Renal cortical epithelial cell (primary cell): ENCODE measurements at places on chromosomes 11 and 22.
A peak's percentile ranks its signal among the peaks of the same experiment; 100 is the strongest.

DNA sequence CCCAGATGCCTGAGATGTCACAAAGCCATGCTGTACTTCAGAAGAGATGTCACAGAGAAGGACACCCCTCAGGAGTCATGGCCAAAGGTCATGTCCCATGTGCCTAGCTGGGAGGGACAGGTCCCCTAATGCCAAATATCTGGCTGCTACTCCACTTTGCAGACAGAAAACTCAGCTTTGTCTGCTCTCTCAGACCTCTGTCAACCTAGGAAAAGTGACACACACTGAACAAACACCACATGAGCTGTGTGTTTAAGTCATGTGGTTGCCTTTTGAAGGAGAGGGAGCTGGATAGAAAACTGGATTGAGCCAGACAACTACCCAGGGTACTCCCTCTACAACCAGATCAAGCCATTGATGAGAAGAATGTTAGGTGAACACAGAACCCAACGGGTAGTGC, 3.5 kb downstream of the TRIM66 start:
- DNase-seq, result no peak

- DNase-seq, result no peak
Observed at GRCh38 chr11:124754309-124754708, 2.3 kb upstream of the VSIG2 start.

GRCh38 chr11:71153005-71153390, 99.4 kb downstream of the SHANK2 start:
- DNase-seq, result peak; percentile 86

GRCh38 chr11:40867991-40868632, 591.3 kb downstream of the LRRC4C start:
- DNase-seq, result peak; percentile 73

DNA sequence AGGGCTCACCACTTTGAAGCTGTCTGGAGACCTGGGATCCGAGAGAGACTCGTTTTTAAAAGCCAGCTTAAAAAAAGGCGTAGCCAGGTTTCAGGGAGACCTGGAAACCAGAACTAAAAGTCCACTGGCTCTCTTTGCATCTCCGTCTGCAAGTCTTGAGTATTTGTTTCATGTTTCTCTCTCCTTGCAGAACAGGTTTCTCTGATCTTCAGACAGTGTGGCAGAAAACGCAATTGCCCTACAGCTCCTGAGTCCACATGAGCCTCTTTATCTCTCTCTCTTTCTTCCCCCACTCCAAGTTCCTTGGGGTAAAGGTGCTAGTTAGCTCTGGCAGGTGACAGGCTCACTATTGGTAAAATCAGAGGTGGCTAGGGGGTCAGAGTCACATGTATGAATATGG, 67.0 kb upstream of the AMPD3 start:
- no peak for DNase-seq

- DNase-seq, result no peak
Observed at GRCh38 chr11:103494491-103494890, 385.3 kb downstream of the DYNC2H1 start.

GRCh38 chr22:36593215-36593614, 64.2 kb upstream of the EIF3D start:
- DNase-seq, result no peak

DNA sequence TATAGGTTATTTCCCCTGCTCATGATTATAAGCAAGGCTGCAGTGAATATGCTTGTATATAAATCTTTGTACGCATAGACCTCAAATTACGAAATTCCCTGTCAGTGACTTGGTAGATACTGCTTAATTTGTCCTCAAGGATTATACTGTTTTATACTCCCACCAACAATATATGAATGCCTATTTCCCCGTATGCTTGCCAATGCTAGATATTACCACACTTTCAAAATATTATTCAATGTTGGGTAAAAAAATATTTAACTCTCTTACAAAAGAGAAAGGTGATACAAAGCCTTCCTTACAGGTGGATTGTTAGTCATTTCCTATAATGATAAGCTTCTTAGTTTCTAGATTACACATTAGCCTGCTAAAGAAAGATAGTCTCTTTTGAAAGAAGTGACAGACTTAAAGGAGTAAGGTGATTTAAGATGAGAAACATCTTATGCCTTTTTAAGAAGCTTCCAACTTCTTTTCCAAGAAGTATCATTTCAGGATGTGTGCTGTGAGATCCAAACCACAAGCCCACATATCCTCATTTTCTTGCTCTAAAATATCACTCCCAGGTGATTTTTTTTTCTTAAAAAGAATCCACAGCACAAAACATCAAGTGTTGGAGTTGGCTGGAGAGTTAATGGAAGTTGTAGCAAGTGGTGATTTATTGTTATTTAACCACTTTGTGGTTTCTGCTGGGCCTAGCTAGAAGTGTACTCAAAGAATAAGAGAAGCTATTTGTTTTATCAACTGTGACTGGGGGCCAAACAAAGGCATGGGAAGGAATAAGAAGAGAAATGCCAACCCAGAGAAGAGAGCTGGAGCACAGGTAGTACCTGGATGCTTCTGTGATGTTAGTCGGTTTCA, 59.2 kb downstream of the BARX2 start:
- peak; percentile 92 for DNase-seq

DNA sequence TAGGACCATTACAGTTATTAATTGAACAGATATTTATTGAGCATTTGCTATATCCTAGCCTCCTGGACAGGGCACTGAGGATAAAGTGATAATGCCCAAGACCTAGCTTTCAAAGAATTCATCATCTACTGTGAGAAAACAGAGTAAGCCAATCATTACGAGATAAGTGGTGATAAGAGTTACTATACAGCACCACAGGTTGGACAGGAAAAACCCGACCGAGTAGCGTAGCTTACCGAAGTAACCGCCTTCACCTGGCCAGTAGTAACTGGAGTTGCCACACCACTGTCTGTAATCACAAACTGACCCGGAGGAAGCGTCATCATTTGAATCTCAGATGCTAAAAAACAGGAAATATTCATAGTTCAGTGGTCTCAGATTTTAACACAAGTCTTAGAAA, 10.0 kb upstream of the NFRKB start:
- DNase-seq, result no peak

- DNase-seq, result no peak
Observed at GRCh38 chr11:27688076-27688475, 12.2 kb downstream of the BDNF start.

- DNase-seq, result no peak
Observed at GRCh38 chr11:133579165-133580031, 47.1 kb upstream of the OPCML start.

- no peak for DNase-seq
Observed at GRCh38 chr22:39292031-39292462, 27.4 kb downstream of the RPL3 start.

DNA sequence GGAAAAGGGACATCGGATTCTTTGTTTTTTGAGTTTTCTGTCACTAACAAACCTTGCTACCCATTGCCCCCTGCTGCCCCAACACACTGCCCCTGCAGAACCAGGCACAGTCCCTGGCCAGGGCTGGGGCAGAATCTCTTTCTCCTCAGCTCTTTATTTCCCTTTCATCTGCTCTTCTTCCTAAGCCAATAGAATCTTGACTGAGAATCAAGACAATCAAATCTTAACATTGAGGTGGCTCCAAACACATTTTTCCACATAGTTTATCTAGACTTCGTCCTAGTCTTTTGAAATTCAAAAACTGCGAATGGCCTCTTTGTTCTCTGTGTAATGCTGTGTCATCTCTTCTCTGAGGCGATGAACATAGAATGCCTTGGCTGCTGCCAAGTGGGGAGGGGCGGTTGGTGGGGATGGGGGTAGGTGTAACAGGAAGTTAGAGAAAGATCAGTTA, 16.1 kb upstream of the NTM start:
- DNase-seq, result no peak

DNA sequence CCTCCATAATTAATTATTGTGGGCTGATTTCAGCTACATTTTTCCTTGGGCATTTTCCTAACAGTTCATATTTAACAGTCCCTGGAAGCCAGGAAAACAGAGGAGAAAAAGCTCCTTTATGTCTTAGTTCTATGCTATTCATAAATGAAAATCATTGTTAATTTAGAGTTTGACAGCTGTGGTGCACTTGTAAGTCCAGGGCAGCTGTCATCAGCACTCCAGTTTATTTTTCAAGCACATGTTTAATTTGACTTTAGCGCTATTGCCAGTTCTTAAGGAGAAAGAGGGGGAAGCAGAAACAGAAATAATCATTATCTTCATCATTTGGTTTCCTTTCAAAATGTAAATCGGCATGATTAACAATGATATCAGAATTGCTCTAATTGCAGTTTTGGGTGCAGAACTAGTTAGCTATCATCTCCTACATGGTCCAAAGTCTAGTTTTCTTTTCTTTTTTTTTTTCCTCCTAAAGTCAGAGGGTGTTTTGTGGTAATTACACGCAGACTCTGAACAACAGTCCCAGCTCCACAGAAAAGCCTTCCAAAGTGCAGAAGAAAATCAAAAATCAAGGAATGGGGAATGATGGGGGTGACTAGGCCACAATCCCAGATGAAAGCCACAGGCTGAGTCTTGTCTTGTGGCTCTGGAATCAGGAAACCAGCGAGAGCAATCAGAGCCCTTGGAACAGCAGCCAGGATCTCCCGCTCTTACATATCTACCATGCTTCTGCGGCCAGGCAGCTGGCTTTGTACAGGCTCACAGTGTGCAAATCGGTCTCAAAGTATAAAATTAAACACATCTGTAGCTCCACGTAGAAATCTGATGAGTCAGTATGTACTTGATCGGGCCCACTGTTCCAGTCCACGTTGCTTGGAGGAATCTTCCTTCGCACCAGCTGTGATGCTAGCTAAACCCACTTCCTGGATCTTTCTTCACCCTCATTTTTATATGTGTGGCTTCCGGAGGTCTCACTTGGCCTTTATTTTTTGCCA, 91.9 kb downstream of the SPON1 start:
- no peak for DNase-seq

DNA sequence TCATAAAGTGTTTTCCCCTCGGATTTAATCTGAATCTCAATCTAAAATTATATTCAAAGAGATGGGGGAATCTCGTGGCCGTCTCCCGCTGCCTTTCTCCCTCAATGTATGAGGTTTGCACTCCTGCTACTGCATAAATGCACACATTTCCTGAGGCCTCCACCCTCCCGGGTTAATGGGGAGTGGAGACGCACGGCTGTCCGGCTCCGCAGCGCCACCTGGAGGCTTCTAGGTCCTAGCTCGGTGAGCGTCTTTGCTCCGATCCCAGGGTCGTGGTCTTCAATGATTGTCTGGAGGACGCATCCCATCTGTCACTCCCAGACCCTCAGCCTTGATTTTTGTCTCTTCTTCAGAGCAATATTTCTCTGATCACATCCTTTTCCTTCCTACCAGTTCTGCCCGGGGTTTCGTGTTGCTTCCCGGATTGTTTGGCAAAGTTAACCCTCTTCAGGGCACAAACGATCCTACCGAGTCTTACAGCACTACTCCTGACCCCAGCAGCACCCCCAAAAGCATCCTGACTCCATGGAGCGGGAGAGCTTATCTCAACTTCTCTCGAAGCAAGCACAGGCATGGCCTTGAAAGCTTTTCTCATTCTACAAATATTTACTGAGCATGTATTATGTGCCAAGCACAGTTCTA, at the start of gene LMO1:
Gene LMO1 (minus strand): TSS at position 110 of the 642 bp plus-strand sequence. CDS start 516 bp downstream, outside the sequence.
- DNase-seq, result peak; percentile 45

- DNase-seq, result no peak
Observed at GRCh38 chr22:43749473-43749872, 62.6 kb downstream of the EFCAB6 start.

DNA sequence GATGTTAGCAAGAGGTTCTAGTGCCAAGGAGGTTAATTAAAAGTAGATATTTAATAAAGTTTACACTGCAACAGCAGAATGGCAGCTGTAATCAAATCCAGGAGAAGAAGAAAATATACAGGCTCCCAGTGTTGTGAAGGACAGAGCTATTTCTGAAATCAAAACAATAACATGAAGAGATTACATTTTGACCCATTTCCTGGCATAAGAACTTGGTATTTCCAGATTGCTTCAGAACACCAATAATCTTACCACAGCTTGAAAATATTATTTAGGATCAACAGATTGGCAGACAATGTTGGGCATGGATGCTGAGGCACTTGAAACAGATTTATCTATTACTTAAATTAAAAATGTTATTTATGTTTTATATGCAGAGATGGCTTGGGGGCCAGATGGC, 692.5 kb downstream of the KCNA4 start:
- no peak for DNase-seq

DNA sequence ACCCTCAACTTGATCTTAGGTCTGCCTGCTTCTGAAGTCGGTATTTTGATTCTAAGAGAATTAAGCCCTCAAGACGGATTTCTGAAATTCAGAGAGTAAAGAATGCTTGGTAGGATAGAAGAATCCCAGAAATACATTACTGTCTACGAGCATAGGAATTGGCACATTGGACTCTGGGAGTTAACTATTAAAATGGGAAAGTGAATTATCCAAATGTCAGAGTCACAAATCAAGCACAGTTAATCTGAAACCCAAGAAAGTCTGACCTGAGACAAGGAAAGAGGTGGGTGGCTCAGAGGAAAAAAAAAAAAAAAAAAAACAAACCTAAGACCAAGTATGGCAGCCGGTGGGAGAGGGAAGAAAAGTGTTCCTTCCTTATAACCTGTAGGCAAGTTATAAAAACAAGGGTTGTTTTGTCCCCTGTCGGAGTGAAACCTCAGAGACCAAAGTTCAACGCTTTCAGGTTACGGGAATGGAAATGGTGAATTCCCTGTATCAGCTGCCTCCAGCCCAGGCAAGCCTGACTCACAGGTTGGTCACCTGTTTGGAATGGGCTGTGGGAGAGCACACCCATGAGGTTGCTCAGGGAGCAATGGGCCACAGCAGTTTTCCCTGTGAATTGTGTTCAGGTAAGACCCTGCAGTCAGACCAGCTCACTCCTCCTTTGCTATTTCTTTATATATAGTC, 139.0 kb downstream of the ETS1 start:
- DNase-seq, result peak; percentile 100

DNA sequence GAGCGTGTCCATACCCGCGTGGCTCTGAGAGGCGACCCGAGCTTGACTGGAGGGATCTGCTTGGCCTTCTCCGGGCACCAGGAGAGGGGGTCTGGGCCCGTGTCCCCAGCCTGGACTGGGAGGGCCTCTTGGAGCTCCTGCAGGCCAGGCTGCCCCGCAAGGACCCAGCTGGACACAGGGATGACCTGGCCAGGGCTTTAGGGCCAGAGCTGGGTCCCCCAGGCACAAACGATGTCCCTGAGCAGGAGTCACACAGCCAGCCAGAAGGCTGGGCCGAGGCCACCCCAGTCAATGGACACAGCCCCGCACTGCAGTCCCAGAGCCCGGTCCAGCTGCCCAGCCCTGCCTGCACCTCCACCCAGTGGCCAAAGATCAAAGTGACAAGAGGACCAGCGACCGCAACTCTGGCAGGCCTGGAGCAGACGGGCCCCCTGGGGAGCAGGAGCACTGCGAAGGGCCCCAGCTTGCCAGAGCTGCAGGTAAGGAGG, 38.2 kb downstream of the TRIOBP start:
- no peak for DNase-seq

GRCh38 chr11:4511282-4512245, 29.1 kb downstream of the OR52K1 start:
- peak; percentile 39 for DNase-seq
